ENCODE measurements at places on chromosomes 7 and 10.
A peak's percentile ranks its signal among the peaks of the same experiment; 100 is the strongest.

DNA sequence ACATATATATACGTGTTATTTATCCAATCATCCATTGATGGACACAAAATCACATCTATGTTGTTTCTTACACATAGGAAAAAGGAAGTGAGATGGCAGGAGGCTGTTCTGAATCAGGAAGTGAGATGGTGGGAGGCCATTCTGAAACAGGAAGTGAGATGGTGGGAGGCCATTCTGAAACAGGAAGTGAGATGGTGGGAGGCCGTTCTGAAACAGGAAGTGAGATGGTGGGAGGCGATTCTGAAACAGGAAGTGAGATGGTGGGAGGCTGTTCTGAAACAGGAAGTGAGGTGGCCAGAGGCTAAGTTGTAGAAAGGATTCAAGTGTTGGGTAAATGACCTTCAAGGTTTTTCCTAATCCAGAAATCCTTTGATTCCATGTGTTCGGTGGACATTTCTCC lies 921.5 kb downstream of the TYW1 start:
- DNase-seq, result peak; percentile 6

DNA sequence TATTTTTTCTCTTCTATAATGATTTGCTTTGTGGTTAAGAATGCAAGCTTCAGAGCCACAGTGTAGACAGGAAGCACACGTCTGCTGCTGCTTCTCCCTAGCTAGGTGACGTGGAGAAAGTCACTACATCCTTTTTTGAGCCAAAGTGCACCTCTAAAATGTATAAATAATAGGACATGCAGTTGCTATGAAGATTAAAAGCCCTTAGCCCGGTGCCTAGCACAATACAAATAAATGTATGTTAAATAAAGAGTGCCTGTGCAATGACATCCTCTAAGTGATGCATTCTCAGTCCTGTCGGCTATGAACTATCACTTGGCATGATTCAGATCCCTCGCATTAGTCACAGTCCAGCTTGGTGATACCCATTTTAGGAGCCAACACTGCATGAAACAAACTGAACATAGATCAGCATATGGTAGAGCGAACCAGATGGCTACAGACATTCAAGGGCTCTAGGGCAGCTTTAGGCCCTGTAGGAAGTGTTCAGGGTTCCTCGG lies 4.8 kb upstream of the TRDMT1 start:
- no peak for DNase-seq

DNA sequence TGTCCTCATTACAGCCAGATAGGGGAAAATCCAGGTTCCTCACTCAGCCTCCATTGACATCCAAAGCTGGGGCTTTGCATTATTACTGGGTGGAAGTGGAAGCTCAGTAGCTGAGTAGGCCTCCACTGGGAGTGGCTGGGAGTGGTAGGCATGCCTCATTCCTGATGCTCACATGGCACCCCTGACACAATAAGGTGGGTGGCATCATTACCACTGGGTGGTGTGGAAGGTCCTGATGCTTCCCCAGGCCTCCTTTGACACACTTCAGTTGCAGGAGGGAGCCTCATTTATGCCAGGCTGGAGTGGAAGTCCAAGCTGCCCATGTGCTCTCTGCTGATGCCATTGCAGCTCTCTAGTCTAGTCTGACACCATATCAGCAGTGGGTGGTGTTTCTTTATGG lies 48.2 kb upstream of the GPR141 start:
- no peak for DNase-seq

GRCh38 chr10:63252095-63252762 lies 119.1 kb downstream of the NRBF2 start:
- no peak for DNase-seq

DNA sequence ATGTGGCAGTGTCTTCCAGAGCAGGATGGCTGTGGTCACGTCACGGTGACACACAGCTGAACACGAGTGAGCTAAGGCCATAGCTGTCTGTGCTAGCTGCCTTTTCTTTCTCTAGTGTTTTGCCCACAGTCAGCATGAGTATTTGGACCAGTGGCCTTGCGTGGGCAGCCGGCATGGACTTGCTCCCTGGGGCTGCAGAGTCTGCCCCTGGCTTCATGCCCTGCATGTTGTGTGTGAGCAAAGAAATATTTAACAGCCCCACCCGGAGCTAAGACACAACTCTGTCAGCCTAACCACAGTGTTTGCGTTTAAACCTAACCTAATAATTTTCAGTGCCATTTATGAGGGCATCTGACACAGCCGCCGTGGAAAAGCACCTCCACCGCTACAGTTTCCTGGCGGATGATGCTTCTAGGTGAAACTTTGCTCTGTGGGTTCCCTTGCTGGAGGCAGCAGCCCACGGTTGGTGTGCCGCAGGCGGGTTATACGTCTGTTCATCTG lies 14.6 kb downstream of the CHST12 start:
- no peak for DNase-seq

- DNase-seq, result no peak
Observed at GRCh38 chr10:33722067-33722466, 387.6 kb upstream of the NRP1 start.
